Right forelimb (tissue), 1 donor: ENCODE measurements at places on chromosomes 13 and 19.

DNA sequence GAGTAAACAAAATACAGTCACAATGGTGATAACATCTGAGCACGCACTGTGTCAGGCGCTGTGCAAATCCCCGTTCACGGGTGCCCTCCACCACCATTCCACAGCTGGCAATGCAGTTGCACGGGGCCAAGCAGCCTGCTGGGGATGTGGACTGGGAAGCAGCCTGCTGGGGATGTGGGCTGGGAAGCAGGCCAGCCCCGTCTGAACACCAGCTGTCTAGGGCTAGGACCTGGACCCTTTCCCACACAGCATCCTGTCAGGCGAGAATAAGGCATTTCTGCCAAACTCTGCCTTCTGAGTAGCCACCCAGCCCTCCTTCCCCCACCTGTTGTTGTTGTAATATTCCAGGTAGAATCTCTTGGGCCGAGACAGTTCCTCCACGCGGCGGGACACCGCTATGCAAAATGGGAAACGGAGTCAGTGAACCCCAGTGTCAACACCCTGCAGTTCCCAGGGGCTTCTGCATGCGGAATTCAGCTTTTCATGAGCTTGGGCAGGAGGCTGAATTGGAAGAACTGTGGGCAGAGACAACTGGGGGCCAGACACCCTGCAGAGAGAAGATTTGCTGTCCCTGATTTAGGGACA, 27.8 kb upstream of the MIER2 start:
- peak; percentile 81 for DNase-seq

- peak; percentile 18 for DNase-seq
Measured at GRCh38 chr19:8259142-8259921, 48.8 kb downstream of the CD320 start.

DNA sequence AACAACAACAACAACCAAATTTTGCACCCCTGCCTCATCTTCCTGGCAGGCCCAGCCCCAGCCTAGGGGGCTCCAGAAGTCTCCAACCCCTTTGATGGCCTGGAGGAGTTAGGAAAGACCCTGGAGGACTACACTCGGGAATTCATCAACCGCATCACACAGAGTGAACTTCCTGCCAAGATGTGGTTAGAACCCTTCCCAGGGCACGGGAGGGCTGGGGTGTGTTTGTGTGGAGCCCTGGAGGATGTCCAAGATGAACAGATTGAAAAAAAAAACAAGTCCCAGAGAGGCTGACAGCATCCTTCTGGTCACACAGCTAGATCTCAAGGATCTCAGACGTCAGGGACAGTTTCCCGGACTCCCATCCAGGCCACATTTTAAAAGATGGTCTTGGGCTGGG, 13.3 kb downstream of the APOC1 start:
- no peak for DNase-seq

DNA sequence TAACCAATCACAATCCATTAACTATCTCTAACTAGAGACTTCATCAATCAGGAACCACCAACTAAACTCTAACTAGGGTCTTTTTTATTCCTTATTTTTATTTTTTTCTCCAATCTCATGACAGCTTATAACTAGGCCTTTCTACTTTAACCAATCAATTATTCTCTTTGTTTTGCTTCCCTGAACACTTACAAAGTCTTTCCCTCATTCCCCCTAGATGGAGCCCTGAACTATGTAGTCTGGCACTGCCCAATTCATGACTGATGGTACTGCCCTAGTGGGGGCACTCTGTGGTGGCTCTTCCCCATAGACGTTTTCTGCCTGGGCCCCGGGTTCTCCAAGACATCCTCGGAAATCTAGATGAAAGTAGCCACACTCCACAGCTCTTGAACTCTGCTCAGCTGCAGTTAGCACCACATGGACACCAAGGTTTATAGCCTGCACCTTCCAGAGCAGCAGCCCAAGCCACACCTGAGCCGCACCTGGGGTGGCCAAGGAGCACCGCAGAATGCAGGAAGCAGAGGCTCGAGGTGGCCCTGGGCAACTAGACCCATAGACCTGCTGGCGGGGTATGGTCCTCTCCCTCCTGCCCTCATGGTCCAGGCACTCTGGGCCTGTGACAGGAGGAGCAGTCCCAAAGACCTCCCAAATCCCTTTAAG, 6.6 kb downstream of the ATP7B start:
- DNase-seq, result no peak

DNA sequence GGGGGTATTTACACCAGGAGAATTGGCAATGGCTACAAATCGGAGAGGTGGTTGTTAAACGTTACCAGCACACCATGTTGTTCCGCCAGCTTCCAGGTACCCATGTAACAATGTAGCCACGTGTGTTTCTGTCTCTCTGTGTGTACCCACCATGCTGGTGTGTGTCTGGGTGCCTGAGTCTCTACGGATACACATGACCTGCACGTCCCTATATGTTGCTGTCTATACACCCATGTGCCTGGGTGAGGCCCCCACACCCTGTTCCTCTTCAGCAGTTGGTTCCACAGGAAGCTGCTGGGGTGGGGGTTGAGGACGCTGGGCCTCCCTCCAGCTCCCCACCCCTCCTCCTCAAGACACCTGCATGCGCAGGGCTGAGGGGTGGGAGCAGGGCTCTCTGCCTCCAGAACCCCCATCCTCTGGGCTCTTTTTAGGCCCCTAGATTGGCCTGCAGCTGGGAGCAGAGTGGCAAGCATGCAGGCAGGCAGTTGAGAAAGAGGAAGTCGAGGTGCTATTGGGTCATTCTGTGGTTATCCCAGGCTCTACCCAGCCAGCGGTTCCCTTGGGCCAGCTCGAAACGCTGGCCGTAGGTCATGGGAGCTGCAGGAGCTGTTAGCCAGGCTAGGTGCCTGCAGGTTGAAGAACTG, at the start of gene ARHGEF18:
Gene ARHGEF18 (plus strand): TSS at position 351 of the 644 bp plus-strand sequence. CDS start 13,954 bp downstream, outside the sequence.
- DNase-seq, result no peak

- DNase-seq, result no peak
Measured at GRCh38 chr13:110251193-110251819, 55.7 kb downstream of the COL4A1 start.

DNA sequence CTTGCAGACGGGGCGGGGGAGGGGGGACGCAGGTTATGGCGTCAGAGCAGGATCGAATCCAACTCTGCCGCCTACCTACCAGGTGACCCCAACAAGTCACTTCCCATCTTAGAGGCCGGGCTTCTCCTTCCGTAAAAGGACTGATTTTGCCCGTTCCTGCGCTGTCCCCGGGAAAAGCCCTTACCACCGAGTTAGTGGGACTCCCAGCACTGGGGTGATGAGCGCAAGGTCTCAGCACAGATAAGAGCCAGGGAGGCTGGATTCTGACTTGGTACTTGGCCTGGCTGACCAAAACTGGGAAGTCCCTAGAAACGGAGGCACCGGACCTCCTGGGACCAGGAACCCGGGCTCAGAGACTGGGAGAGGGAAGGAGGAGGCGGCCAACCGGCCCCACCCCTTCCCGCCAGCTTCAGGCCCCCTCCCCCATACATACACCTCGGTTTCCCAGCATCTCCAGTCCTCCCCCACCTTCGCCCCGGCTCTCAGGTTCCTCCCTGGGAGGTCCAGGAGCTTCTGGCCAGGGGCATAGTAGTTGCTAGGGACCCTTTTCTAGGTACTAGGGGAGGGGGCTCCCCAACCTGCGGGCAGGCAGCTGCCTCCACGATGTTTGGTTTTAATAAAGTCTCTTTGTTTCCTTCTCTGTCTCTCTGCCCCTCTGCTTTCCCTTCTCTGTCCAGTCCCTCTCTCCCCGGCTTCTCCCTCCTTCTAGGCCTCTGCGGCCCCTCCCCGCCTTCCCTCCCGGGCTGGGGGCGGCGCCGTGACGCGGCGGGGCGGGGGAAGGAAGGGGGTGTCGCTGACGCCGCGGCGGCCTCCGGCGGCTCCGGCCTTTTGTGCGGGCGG, at the start of gene GRAMD1A:
Gene GRAMD1A (plus strand): TSS at position 826 of the 840 bp plus-strand sequence. CDS start 156 bp downstream, outside the sequence.
- DNase-seq, result peak; percentile 92

DNA sequence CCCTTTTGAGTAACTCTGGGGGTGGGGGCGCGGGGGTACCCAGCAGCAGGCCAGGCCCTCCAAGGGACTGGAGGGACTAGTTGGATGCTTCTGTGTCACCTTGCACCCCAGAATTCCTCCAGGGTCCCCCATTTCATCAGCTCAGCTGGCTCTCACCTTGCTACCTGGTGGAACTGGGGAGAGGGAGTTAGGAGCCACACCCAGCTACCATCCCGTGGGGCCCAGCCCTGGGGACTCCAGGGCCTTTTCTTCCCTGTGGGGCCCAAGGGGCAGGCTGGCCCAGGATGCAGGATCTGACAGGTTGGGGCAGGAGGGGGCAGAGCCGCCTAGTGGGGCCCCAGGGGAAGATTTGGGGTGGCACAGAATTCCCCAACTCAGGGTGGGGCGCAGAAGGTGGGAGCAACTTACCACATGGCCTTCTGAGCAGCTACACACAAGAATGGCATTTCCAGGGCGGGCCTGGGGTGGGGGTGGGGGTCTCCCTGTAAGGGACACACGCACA, 32.8 kb upstream of the NANOS3 start:
- no peak for DNase-seq

DNA sequence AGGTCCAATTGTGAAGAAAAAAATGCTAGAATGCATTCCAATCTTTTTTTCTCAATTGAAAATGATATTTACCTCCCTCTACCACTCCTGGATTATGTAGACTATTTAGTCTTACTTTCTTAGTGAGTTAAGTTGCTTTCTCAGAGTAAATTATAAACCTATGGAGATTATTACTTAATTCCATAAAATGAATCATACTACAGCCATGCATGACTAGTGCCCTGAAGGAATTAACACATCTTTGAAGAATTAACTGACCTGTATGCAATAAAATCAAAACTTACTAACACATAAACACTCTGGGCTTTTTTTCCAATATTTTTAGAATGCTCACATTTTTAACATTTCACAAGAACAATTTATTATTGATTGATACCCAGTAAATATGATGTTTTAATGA, 379.4 kb upstream of the DACH1 start:
- DNase-seq, result no peak

GRCh38 chr13:33937373-33938098, 119.6 kb downstream of the RFC3 start:
- no peak for DNase-seq

DNA sequence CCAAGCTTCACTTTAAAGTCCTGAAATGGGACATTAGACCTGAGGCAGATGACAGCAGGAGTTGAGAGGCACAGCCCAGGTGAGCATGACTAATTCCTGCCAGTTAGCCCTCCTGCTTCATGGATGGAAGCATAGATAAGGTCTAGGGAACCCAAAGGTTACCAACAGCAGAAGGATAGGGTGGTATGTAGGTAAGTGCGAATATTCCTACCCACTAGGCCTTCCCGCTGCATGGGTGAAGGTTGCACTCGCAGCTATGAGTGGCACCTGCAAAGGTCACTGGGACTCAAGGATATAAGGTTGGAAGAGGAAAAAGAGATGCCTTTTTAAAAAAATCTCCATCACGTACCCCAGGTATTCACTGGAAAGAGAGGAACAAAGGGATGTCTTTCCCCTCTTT, 12.2 kb upstream of the MLLT1 start:
- no peak for DNase-seq

GRCh38 chr13:45775401-45775963, 73.4 kb downstream of the CBY2 start:
- no peak for DNase-seq

DNA sequence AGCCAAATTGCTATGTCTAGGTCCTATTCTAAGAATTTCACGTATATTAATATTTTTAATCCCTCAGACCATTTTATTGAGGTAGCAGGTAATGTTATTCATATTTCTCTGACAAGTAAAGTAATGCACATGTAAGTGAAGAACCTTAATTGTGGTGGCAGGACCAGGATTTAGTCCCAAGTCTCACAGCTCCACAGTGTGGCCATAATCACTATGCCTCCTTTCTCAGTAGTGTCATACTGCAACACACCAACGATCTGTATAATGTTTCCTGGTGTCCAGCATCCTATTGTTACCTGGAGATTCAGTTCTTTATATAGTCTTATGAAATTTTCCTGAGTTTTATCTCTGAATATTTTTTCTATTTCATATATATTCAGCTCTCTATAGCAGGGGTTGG, 340.3 kb downstream of the OLFM4 start:
- no peak for DNase-seq

- DNase-seq, result no peak
Measured at GRCh38 chr13:98606296-98606695, 29.4 kb upstream of the STK24 start.
